ENCODE measurements at places on chromosomes 7 and 10.

GRCh38 chr7:117807676-117808075, 65.6 kb downstream of the CTTNBP2 start:
- no peak for DNase-seq

DNA sequence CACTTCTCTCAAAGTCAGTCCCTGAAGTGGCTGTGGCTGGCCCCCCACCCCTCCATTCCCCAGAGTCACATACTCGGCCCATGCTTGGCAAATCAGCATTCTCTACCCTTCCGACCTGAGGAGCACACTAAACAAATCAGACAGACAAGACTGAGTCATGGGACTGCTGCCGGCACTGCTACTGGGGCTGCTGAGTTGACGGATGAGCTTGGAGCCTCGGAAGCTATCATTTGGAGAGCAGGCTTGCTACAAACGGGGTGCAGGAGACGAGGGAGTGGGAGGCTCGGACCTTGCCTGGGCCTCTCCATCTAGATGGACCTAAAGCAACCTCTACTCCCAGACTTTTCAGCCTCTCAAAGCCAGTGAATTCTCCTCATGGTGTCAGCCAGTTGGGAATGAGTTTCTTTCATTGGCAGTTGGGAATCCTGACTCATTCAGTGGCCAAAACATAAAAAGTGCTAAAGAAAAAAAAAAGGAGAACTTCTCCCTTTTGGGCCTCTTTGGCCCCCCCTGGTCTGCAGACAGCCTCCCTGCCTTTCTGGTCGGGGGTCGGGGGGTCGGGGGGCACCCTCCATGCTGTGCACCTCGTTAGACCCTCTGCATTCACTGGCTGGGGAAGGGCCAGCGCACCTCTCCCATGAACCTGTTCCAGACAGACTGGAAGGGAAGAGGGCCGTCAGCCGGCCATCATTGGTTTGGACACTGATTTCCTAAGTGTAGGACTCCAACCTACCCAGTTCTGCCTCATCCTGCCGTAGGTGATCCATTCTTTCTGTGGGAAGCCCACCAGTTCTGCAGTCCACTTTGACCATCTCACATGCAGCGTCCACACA, 52.3 kb upstream of the COL13A1 start:
- DNase-seq: no peak

GRCh38 chr10:113820507-113820906, 33.4 kb downstream of the DCLRE1A start:
- no peak for DNase-seq

DNA sequence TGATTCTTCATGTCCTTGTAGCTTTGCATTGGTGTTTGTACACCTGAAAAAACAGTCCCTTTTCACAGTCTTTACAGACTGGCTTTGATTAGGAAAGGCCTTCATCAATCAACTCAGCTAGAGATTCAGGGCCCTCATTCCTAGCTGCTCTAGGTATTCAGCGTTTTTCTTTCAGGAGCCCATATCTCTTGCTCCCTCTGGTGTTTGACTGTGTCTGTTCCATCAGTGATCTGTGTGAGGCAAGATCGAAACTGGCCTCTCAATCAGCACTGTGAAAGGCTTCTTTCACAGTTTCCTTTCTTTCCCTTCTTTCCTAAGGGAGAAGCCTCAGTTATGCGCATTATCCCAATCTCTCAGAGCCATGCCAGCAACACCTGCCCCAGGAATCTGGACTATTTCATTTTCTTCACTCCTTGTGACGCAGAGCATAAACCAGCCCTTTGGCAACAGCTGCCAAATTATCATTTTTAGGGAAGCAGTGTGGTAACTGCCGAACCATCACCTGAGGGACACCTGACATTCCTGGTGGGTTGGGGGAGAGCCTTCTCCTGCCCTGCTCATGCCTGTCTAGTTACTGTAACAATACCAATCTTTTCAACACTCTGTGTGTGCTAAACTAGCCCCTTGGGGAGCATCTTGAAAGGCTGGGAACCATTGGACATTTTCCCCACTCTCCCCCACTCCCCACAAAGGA, 75.7 kb upstream of the CCDC71L start:
- DNase-seq: no peak

DNA sequence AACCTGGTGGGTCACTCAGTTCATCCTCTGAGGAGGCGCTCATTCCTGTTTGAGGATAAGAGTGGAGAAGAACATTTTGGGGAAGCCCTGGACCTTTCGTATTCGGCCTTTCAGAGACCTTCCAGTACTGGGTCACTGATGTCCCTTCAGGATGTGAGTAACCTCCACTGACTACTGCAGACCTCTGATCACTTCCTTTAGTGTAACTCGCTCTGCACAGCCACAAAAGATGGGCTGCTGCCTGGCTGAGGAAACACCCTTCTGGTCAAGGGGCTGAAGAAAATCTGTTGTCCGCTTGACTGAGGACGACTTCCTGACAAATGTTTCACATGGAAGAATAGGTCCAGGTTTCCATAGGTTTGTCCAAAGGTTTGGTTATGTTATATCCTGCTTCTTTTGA, 15.9 kb upstream of the TBXAS1 start:
- DNase-seq: no peak

DNA sequence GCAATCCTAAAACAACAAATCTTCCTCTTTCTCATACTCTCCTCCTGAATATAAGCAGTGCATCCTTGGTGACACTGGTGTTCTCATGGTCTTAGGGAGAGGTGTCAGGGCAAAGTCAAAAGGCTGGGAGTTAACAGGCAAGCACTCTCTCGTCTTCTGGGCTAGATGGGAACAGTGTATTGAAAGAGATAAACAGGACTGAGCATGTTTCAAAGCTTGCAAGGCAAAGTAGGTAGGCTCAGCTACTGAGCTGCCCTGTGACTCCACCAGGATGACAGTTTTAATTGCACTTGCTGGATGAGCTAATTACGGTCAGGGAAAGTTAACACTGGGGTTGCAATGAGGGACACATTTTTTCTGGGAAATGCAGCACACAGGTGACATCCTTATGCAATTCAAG, 554.9 kb upstream of the NRP1 start:
- no peak for DNase-seq

DNA sequence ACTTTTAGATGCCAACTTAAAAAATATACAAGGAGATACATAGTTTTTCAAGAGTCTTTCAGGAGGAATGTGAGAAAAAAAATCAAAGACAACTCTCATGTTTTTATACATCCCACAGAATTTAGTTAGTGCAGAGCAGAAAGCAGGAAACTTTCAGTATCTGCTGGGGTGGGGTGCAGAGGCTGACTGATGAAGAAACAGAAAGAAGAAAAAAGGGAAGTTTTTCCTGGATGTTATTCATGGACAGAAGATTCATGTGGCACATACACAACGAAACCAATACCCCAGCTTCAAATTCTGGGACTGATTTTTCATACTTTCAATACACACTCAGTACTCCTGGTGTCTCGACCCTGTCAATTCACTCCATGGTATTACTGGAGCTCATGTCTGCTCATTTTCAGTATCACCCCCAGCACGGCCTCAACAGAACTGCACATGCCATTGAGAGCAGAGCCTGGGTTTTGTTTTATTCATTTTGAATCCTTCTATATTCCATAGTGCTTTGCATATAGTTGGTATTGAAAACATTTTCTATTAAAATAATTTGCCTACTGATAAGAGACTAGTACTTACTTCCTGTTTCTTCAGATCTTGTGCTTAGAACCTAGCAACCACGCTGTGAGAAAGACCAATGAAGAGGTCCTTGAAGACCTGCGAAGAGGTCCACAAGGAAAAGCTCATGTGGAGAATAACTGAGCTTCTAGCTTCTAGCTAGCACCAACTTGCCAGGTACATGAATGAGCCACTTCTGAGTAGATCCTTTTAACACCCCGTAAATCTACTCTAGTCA, 49.0 kb downstream of the NDUFB2 start:
- DNase-seq: no peak

DNA sequence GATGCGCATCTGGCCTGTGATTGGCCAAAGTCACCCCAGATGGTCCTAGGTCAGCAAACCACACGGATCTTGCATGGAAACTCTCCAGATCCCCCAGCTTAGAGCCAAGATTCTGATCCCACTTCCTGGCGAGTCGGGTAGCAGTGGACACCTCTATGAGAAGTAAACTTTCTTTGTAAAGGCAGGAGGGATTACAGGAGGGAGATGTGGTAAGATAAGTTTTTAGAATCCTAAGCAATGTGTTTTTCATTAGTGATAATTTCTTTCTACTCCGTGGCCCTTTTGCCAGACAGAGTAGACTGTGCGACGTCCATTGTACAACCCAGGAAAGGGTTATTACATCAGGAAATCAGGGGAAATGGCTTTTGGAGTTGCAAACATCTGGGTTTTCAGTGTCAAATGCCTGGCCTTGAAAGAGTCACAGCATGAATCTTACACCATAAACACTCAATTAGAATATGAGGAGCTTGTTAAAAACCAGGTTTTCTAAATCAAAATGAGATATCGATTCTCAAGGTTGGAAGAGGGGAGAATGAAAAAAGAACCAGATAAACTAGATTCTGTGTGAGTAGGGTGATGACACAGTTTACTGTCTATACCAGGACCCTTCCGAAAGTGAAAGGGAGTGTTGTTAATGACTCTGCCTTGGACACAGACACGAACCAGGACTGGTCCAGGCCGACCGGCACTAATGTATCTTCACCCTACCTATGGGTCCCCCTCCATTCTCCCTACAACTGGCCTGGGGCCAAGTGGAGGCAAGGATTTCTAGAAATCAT, 61.9 kb upstream of the WAC start:
- no peak for DNase-seq

DNA sequence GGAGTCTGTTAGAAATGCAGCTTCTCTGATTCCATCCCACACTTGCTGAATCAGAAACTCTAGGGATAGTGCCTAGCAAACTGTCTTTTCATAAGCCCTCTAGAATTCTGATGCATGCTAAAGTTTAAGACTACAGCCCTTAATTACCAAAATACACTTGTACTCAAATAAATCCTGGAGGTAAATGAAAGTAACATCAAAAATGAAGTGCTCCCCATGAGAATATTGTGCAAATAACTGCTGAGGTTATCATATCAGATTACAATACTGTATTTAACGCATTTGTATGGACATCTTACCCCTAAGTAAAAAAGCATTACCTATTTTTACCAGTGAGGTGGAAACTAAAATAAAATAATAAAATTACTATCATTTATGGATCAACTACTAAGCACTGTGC, 104.7 kb downstream of the CHCHD3 start:
- DNase-seq: no peak

DNA sequence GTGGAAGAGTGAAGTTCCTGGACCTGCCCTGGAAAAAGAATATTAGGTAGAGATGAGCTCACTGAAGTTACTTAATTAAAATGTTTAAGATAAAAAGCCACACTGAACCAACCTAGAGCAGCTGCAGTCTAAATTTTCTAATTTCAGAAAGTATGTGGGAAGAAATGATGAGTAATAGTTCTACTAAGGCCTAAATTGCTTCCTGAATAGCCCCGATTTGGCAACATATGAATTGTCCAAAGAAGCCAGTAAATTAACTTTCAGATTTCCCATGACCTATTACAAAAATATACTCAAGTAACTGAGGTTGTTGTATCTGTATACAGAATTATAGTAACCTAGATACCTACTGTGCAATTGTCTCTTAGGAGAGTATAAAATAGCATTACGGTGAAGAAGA, 312.6 kb downstream of the IPMK start:
- no peak for DNase-seq

DNA sequence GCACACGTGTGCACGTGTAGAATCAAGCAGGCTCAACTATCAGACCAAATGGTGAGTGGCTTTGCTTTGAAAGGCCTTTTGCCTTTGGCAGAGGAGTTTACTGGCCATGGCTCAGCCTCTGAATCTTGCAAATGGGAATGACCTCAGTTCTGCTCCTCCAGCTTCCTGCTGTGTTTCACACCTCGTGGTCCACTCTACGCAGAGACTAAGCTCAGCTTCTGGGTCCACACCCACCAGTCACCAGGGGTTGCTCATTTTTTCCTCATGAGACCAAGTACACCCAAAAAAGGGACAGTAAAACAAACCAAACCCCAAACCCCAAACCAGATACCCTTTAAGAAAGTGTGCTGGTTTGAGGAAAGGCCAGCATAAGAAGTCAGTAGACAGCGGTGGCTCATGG, 236.4 kb downstream of the DNAJB6 start:
- no peak for DNase-seq

DNA sequence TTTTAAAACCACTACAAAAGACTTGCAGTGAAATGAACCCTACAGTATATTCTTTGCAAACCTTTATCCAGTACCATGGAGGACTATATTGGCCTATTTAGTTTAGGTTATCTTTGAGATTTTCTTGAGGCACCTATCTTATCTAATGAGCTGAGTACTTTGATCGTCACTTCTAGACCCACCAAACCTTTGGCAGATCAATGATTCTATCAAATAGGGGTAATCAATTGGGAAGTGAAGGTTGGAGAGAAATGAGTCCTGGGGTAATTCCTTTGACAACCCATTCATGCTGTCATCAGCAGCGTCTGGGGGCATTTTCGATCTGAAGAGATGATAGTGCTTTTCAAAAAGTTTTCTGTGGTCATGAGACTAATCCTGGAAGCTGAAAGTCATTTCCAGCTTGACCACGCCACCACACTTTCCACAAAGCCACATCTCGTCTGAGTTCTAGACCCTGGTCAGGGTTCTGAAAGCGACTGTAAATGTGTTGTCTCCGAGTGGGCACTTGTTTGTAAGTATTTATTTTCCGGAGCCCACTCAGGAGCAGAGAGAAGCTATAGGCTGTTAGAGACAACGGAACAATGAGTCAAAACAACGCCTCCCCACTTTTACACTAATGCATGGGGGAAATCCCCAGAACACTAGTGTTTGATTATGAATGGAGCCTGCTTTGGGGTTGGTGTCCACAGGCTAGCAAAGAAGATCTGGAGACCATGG, 4.8 kb downstream of the EGR2 start:
- DNase-seq: no peak

GRCh38 chr7:155584763-155585531, 38.6 kb upstream of the CNPY1 start:
- no peak for DNase-seq

DNA sequence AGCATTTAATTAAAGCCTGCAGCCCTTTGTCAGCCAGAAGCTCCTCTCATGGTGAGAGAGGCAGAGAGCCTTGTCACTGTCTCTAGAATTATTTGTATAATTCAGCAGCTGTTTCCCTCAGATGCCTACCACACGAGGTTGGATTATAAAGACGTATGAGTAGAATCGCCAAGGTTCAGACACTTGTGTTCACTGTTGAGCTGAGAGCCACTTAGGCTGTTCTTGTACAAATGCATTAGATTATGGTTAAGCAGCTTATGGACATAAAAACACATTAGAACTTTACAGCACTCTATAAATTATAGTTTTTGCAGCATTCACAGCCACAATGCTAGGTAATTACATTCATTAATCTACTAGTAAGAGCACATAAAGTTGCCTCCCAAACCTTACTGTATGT, 282.6 kb downstream of the AUTS2 start:
- no peak for DNase-seq

GRCh38 chr7:131944556-131945069, 388.2 kb upstream of the PODXL start:
- DNase-seq: no peak

DNA sequence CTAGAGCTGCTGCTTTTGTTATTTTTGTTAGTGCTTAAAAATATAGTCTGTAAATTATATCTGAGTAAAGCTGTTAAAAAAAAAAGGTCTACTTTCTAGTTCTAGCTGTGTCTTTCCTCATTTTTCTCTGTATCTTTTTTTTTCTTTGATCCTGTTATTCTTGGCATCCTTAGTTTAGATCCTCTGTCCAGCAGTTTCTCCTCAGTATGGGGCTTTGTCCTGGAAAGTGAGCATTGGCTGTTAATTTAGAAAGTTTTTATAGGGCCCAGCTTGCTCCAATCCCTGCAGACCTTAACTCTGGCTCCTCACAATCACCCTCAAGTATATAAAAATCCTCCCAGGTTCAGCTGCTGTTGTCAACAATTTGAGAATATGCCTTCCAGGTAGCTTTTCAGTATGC, 23.5 kb downstream of the DDX50 start:
- DNase-seq: no peak
